Activated naive CD4-positive, alpha-beta T cell treated with anti-CD3 and anti-CD28 coated beads, Interleukin-2, amount 50 U/mL, for 72 hours (primary cell): ENCODE measurements at places on chromosomes 11 and 22. TPM values are rescaled to one million over a fixed set of nuclear protein-coding genes. Genes with fewer than 3 reads are reported as not detected.

Gene CDC42EP1
- 0.09 TPM for total RNA-seq

Gene WNT11
- 0.71 TPM for total RNA-seq

DNA sequence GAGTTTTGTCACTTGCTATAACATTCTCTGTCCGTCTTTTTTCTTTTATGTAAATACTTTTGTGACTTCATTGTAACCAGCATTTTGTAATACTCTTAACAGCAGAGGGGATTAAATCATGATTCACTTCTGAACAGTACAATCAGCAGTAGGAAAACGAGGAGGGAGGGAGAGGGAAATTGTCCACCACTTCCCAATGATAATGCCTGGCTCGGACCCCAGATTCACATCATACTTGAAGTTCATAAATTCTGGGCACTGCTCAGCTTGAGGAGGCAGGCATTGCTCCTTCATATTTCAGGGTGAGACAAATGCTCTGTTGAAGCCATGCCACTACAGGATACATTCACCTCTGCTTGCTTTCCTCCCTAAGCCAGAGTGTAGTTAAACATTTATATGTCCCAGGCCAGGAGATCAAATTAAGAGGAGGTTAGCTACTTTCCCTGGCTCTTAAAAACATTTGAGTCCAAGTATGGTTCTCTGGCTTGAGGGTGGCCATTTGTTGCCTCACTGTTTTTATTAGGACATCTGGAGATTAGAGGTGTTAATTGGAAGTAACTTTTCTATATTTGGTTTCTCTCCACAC lies 129.0 kb upstream of the LDLRAD3 start:
- DNase-seq = no peak

- no peak for DNase-seq
These were observed 43.7 kb downstream of the TECTA start for GRCh38 chr11:121144723-121145122.

DNA sequence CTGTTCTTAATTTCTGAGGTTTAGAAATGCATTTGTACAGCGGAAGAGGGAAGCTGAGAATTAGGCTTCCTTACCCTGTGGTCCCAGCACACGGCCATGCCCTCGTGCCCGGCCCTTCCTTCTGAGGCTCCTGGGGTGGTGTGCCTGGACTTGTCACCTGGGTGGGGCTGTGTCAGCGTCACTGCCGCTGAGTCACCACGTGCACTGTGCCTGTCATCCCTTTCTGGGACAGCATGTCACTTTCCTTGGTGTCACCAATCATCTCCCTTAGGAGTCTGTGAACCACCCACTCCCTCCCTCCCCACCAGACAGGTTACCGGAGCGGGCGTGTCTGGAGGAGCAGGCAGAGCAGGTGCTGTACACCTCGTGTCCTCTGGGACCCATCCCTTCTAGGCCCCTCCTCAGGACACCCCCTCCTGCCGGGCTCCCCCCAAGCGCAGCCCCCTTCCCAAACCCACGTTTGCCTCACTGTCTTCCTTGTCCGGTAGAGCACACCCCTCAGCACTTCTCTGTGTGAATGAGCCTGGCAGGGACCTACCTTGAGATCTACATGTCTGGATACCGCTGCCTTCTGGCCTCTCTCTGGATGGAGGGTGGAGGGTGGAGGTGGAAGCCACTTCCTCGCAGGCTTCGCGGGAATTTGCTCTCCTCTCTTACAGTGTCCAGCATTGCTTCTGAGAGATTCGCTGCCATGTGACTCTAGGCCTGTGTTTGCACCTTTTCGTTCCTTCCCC lies 367.6 kb downstream of the TBC1D22A start:
- no peak for DNase-seq

- DNase-seq = no peak
These were observed 216.2 kb downstream of the DSCAML1 start for GRCh38 chr11:117580866-117581265.

DNA sequence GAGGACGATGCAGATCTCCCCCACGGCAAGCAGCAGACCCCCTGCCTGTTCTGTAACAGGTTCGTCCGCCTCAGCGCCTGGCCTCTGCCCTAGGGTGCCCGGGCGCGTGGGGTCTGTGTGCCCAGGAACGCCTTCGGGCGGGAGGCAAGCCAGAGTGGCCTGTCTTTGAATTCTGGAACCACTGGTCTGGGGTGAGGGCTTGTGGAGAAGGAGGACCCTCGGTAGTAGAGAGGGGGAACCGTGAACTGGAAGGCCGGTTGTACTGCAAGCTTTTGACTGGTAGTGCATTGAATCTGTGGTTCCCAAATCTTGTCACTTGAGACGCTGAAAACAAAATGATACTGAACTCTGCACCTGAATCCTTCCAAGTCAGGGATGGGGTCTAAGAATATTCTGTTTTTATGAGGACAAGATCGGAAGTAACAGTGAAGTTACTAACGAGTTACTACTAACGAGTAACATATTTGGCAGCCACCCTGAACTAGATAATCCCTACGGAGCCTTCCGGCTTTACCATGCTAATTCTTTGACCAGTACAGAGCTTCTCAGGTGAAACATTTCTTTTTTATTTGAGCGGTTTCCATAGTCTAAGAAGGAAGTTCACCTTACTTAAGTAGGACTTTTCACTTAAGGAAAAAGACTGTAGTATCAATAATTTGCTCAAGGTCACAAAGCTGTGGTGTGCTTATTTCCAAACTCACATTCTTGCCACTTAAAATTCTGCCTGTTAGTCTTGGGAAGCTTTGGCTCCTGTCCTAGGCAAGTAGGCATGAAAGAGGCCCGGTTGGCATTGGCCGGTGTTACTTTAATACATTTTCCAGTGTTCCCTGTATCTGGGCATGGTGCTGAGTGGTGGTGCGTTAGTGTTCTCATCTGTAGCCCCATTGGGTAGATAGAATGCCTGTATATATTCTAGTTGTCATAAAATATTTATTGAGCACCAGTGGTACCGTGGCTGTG lies 860 bp downstream of the PRMT3 start:
- DNase-seq = peak; percentile 58

DNA sequence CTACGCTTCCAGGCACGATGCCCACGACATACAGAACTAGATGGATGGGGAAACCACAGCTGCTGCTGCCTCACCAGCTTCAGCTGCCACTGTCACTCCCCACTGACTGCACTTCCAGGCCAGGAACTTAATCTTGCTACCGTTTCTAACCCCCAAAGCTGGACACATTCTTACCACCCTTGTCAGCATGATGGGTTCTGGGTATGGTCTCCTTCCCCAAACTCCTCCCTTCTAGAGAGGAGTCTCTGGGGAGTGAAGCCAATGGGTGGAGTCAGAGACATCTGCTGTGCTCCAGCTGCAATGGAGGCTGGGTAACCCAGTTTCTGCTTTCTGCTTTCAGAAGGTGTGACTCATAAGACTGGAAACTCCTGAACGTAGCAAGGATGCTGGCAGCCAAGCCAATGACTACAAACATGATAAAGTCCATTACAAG lies 87.0 kb upstream of the THY1 start:
- no peak for DNase-seq

- DNase-seq = no peak
These were observed 85.2 kb downstream of the PPP6R3 start for GRCh38 chr11:68545796-68546195.

DNA sequence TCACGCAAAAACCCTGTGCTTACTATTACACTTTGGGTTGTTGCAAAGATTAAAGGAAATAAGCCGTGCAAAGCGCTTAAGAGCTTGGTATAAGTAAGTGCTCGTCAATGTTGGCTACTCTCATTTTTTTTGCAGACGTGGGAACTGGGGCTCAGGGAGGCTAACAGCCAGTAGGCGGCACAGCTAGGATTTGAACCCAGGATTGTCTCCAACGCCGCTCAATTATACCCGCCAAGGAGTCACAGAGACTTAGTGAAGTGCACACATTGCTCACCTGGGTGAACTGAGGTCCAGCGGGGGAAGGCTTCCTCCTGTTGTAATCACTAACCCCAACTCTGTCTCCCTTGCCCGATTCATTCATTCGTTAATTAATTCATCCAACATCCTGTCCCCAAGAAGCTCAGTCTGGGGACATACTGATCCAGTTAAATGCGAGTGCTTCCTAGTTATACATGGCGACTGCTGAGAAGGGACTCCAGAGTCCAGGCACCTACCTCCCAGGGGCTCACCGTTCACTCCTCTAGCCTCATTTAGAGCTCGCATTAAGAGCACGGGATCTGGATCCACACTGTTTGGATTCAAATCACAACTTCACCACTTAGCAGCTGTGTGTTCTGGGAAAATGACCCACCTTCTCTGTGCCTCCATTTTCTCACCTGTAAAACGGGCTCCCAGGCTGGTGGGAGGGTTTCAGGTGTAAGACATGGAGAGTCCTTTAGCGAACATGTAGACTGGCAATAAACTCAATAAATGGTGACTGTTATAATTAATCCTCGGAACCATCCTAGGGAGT lies 838 bp upstream of the MTFP1 start:
- no peak for DNase-seq

- no peak for DNase-seq
These were observed 120.9 kb downstream of the KCNQ1OT1 start for GRCh38 chr11:2578929-2579270.
